Activated B cell treated with CpG ODN at 0.5 μM for 24 hours (primary cell): ENCODE measurements at places on chromosomes 7 and 10. TPM values are rescaled to one million over a fixed set of nuclear protein-coding genes. Genes with fewer than 3 reads are reported as not detected.

DNA sequence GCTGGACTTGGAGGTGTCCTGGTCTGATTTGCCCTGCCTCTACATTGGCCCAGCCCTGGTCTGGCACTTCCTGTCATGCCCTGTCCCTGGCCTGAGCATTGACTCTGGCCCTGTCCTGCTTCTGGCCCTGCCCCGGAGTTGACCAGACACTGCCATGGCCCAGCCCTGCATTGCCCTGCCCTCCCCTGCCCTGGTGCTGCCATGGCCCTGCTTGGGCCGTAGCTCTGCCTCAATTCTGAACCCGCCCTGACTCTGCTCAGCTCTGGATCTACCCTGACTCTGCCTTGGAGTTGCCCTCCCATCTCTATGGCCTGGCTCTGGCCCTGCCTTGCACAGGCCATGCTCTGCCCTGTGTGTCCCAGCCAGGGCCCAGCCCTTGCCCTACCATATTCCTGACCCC is 647.1 kb downstream of the ZNF37A start:
- H3K27ac ChIP-seq: no peak overlapping the region
- H3K4me1 ChIP-seq: no peaks in the 10 kb centered on the region
- no peaks in the 10 kb centered on the region for H3K36me3 ChIP-seq
- H3K4me3 ChIP-seq: no peak overlapping the region
- H3K27me3 ChIP-seq: no peaks in the 10 kb centered on the region

- no peak overlapping the region for H3K4me3 ChIP-seq
- no peaks in the 10 kb centered on the region for H3K27me3 ChIP-seq
- no peaks in the 10 kb centered on the region for H3K36me3 ChIP-seq
- H3K4me1 ChIP-seq: no peaks in the 10 kb centered on the region
- DNase-seq: no peak
- no peak overlapping the region for H3K27ac ChIP-seq
These were observed 192.1 kb downstream of the WDR11 start for GRCh38 chr10:121043124-121043849.

AASS gene
- 5.9 and 6.3 TPM in 2 replicates for total RNA-seq

RRP12 gene
- 61.8 and 62.6 TPM in 2 replicates for total RNA-seq

DNA sequence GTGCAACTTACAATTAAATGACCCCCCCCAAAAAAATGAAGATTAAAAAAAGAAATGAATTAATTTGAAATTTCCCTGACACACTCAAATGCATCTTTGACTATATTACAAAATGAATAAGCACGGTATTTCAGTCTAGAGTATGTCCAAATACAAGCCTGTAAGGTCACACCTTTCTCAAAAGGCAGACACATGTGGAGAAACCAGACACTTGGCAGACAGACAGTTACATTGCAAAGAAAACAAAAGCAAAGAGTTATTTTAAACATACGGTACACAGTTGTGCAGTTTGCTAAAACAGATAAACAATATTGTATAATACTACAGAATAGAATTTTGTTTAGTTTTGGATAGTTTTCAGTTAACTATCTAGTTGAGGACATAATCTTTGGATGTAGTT is 153.0 kb downstream of the ATE1 start:
- peaks cover 7% of the 10 kb centered on the region for H3K36me3 ChIP-seq
- H3K27me3 ChIP-seq: no peaks in the 10 kb centered on the region
- DNase-seq: no peak
- no peak overlapping the region for H3K4me3 ChIP-seq
- H3K4me1 ChIP-seq: no peaks in the 10 kb centered on the region
